Stimulated activated naive CD4-positive, alpha-beta T cell (primary cell): ENCODE measurements at places on chromosomes 2 and 18.

- DNase-seq = no peak
These were observed 267.1 kb downstream of the RAD51AP2 start for GRCh38 chr2:17251171-17251570.

DNA sequence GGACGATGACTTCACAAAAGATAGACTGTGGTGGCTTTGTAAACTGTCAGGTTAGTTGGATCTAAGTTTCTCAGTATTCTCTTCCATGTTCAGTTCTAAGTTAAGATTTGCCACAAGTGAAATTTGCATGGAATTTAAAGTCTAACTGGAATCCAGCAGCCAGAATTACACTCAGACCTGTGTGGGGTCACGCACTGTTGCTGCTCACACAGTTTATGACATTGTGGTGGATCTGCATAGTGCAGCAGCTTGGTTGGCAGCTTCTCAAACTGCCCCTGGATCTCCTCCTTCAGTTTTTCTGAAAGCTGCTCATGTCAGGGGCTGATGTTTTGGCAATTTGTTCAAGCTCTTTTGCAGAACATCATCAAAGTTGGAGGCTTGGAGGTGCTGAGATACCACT lies 228.1 kb upstream of the KCNJ3 start:
- DNase-seq = no peak

- DNase-seq = no peak
These were observed 60.9 kb upstream of the MGAT5 start for GRCh38 chr2:134193006-134193405.

DNA sequence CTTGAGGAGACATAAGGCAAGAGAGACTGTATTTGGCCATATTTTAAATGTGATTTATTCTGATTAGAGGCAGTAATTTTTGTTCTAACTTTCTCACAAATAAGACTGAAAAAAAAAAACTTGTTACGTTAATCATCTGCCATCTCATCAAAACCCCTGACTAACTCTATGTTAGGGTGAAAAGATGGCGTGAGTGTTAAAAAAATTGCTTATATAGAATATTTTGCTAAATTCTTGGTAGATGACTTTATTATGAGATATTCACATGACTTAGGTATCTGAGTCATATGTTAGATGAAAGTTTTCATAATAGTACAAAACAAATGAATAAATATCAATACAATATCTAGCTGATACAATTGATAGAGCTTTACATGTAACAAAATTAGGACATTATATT lies 1508.7 kb upstream of the TMEFF2 start:
- no peak for DNase-seq

DNA sequence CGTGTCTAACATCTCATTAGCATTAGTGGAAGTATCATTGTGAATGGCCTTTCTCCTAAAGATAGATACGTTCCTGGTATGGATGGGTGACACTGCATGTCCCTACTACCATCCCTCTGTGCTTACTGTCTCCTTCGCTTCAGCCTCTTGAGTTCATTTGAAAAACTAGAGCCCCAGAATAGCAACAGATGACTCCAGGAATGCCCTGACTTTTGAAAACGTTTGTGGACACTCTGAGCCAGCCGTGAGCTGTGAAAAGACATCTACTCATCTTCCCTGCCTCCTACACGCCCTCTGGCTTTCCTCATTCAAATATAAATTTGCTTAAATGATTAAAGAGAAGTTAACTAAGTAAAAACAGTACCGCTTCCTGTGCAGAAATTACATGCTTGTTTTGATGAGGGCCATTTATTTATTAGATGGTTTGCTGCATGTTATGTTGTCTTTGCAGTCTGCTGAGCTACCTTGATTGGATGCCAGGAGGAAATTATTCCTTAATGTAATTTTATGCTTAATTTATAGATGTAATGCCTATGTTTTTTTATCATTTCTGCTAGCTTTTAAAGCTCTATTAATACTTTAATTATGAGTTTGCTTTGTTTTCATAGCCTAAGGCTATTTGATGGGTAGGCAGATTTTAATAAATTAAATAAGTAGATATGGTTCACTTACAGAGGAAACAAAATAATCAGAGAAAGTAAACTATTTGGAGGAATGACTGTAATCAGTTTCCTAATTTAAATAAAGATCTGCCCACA lies 32.1 kb upstream of the MYO3B start:
- DNase-seq = no peak

GRCh38 chr2:148161909-148162435 lies 141.1 kb downstream of the MBD5 start:
- DNase-seq = no peak

- DNase-seq = no peak
These were observed 1700.5 kb upstream of the TMEFF2 start for GRCh38 chr2:193895226-193895625.
